ENCODE measurements at places on chromosomes 4 and X.

- DNase-seq: no peak
Observed at GRCh38 chr4:123359449-123360315, 36.9 kb upstream of the SPRY1 start.

GRCh38 chr4:7336732-7337131 is 98.0 kb downstream of the PSAPL1 start:
- no peak for DNase-seq

GRCh38 chrX:40240844-40241243 is 143.1 kb upstream of the BCOR start:
- no peak for DNase-seq

GRCh38 chr4:828641-829271 is 2.8 kb upstream of the CPLX1 start:
- DNase-seq: no peak

GRCh38 chr4:184420402-184420801 is 53.9 kb downstream of the IRF2 start:
- no peak for DNase-seq

DNA sequence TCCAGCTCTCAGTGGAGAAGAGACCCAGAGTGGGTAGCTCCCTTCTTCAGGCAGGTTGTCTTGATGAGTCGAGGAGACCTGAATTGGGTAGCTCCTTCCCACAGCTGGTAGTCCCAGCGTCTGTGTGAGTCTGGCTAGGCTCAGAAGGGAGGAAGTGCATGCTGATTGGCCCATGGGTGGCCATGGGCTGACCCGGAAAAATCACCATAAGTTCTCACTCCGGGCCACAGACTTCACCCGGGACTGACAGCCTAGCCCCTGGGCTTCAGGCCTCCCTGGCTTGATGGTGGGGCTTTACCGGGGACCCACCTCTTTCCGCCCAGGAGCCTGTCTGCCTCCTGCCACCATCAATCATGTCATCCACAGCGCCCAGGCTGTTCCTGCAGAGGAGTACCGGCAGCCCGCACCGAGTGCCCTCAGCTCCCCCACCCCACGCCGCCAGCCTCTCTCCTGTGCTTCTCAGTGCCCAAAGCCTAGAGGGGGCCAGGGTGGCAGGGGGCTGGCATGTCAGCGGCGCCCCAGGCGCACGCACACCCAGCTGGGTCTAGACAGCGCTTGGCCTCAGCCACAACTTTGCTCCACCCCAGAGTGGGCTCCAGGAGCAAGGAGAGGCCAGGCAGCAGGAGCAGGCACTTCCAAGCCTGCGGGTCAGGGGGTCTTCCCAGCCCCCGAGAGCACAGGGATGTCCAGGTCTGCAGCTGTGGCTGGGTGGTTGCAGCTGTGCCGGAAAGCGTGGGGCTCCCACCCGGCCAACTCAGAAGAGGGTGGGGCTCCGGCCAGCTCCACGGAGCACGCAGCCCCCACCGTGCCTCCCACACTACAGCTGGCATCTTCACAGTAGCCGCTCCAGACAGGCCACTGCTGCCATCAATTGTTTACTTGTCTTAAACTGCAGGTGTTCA is 16.1 kb upstream of the SAT1 start:
- DNase-seq: no peak

GRCh38 chr4:82038936-82039335 is 334.9 kb downstream of the HNRNPD start:
- DNase-seq: no peak

DNA sequence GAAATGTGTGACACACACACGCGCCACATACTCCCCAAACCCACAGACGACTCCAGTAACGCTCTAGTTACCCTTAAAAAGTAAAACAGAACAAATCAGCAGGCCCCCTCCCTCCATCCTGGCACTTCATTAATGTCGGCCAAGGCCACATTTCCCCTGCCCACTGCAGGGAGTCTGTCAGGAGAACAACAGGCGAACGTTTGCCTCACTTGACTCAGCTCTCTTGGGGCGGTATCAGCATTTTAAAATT is 671 bp upstream of the FHIP1A start:
- no peak for DNase-seq

GRCh38 chr4:185761352-185762235 is 50.4 kb downstream of the SORBS2 start:
- DNase-seq: no peak

DNA sequence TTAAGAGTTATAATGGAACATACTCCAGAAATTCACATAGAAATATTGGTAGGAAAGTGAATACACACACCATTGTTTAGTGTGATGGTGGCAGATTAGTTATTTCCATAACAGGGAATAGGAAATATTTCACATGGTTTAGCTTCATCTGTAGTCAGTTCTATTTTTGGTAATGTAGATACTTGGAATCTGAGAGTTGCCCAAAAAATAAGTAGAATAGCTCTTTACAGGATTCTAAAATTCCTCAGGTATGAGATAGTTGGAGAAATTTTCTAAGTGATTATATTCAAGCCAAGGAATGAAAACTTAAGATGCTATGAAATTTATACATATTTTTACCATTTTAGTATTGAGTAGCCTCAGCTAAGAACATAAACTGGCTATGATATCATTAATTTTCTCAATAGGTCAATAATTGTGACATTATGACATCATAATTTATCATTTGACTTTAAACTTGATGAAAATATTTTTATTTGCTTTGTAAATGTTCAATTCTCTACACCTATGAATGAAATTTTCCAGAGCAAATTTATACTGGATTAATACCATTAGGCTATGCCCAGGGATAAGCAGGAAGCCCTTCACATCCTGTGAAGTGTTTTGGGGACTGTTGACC is 35.8 kb downstream of the CPEB2 start:
- DNase-seq: no peak

- DNase-seq: no peak
Observed at GRCh38 chr4:154744341-154744926, 634 bp downstream of the LRAT start.

- no peak for DNase-seq
Observed at GRCh38 chrX:18173494-18174180, 47.0 kb downstream of the BEND2 start.

- DNase-seq: no peak
Observed at GRCh38 chr4:113586072-113586471, 175.5 kb downstream of the CAMK2D start.

- DNase-seq: no peak
Observed at GRCh38 chr4:25884031-25884782, 21.4 kb upstream of the SEL1L3 start.

DNA sequence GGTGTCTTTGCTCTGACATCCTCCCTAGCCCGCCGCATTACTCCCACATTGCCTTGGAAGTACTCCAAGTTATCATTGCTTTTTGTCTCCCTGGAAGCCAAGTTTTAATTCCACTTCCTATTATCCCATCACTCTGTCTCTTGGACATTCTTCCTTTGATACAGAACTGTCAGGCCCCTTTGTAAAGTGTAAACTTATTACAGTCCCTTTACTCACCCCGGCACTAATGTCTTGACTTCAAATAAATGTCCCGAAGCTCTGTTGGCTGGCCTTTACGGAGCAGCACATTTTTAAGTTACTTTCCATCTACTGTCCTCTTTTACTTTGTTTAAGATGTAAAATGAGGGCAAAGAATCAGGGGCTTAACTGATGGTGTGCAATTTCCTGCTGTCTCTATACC is 223.5 kb upstream of the IGFBP7 start:
- no peak for DNase-seq

DNA sequence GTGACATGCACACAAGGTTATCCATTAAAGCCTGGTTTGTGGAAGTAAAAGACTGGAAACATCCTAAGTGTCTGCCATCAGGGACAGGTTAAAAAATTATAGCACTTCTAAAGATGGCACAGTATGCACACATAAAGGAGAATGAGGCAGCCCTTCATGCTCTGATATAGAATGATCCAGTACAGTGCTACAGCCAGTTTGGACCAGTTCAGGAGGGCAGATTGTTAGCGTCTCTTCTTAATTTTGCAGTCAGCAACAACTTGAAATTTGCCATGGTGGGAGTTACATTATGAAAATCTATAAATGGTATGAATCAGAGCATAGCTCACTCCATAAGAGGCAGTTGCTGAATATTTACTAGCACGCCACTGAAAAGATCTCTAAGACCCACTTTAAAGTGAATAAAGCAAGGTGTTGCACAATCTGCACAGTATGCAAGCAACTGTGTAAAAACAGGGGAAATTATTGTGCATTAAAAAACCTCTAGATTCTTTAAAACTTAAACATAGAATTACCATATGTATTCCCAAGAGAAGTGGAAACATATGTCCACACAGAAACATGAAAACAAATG is 20.3 kb upstream of the SOD3 start:
- DNase-seq: no peak

DNA sequence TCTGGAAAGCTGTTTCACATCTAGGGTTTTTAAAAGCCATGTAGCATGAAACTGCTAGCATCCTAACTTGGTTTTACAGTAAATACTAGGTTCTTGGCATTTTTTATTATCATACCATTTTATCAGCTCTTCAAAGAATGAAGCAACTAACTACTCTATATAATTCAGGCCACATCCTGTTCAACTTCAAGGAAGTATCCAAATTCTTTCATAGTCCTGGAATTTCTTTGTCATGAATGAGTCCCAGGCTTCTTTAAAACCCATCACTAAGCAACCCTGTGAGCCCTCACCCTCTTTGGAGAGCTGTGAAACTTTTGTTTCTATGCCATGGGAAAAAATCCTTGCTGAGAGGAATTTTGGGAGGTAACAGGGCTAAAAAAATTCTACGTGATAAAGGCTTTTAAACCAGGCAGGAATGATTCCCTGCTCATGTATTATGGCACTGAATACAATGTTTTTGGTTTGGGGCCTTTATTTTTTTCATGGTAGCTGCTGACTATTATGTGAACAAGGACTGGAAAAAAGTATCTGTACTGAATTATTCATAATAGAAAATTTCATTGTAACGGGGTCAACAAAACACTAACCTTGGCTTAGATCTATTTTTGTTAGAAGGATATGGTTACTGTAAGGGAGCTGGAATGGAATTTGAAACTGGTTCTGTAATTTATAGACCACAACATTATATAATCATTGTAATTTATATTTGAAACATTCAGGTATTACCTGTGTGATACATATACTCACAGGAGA is 164.9 kb downstream of the DCTD start:
- no peak for DNase-seq

DNA sequence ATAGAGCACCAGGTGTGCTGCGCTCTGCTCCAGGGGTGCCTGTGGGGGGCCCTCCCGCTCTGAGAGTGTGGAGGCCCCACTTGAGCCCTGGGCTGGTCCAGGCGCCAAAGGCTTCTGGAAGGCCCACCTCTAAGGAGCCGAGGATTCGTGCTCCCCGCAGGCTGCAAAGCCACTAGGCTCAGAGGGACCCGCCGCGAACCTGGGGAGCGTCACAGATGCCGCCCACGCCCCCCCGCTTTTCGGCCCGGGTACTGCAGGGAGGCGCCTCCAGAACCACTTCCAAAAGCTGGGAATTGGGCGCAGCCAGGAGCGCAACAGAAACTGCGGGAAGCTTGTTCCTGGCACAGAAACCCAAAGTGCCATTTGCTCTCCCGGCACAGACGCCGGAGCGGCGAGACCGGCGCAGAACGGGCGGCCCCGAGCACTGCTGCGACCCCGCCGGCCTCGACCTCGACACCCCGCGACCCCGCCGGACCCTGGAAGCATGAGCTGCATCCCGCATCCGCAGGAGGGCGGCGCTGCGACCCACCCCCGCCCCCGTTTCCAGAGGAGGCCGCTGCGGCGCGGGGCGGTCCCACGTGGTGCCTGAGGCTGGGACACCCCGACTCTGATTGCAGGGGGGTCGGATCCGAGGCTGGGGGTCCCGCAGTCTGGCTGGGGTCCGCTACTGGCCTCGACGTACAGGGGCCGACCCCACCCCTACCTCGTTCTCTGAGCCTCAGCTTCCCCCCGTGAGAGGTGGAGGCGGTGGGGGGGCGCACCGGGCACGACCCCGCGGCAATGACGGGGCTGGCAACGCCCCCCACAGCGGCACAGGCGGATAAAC is 30.8 kb downstream of the CPLX1 start:
- DNase-seq: no peak

GRCh38 chr4:78528327-78528726 is 23.2 kb upstream of the ANXA3 start:
- DNase-seq: no peak

GRCh38 chr4:48914311-48914710 is 7.7 kb upstream of the OCIAD2 start:
- DNase-seq: no peak

- no peak for DNase-seq
Observed at GRCh38 chrX:105477351-105477750, 256.9 kb upstream of the TEX13A start.

GRCh38 chrX:116204932-116205331 is 34.4 kb downstream of the AGTR2 start:
- DNase-seq: no peak

DNA sequence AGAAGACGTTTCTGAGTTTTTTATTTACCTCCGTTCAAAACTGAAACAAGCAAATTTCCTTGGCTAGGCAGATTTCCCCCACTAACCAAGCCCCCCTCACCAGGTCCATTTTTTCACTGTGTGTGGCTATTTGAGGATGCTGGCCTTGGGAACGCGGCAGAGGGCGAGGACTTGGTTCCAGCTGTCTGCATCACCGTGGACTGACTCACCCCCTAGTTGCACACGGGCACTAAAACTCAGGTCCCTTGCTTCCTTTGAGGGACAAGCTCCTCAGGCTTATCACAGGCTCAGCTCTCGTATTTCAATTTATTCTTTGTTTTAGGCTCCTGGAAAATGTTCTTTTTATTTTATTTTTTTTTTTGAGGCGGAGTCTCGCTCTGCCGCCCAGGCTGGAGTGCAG is 8.4 kb upstream of the MTNR1A start:
- DNase-seq: no peak

DNA sequence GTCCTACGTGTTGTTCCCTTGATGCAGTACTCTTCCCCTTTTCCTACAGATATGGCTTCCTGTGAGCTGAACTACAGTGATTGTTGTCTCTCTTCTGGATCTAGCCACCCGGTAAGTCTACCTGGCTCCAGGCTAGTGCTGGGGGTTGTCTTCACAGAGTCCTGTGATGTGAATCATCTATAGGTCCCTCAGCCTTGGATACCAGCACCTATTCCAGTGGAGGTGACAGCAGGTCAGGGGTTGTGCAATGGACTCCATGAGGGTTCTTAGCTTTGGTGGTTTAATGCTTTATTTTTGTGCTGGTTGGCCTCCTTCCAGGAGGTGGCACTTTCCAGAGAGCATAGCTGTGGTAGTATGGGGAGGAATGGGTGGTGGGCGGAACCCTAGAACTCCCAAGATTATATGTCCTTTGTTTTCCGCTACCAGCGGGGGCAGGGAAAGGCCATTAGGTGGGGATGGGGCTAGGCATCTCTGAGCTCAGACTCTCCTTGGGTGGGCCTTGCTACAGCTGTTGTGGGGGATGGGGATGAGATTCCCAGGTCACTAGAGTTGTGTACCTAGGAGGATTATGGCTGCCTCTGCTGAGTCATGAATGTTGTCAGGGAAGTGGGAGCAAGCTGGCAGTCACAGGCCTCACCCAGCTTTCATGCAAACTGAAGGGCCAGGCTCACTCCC is 121.4 kb upstream of the ANKRD50 start:
- no peak for DNase-seq

- no peak for DNase-seq
Observed at GRCh38 chr4:45062935-45063545, 336.7 kb upstream of the GNPDA2 start.

DNA sequence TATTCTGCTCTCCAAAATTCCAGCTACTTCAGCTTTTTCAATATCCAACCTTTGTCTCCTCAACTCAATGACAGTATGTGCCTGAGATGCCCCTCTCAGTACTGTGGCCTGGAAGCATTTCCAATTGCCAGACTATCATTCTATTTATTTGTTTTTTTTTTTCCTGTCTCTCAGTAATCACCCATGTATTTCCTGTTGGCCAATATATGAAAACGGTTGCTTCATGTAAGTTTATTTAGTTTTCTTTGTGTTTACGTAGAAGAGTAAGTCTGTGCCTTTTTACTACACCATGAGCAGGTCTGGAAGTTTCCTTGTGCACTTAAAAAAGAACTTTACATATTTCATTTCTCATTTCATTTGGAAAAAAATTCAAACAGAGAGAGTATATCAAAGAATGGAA is 537.5 kb upstream of the SPANXN1 start:
- DNase-seq: no peak

Measured in activated CD4-positive, alpha-beta T cell treated with anti-CD3 and anti-CD28 coated beads for 4 hours (primary cell).